ENCODE measurements at places on chromosomes 16 and 17.

GRCh38 chr16:81008505-81008789, 1.4 kb downstream of the CENPN start:
- no peak for DNase-seq

GRCh38 chr16:15919331-15919730, 30.1 kb upstream of the ABCC1 start:
- no peak for DNase-seq

- DNase-seq: no peak
These were observed 50.6 kb downstream of the HS3ST3B1 start for GRCh38 chr17:14351493-14351892.

- DNase-seq: peak; percentile 82
These were observed 32.8 kb downstream of the DNAH2 start for GRCh38 chr17:7750321-7750821.

- DNase-seq: no peak
These were observed 25.4 kb downstream of the RANBP10 start for GRCh38 chr16:67780847-67781564.

- no peak for DNase-seq
These were observed 2.3 kb upstream of the CCDC182 start for GRCh38 chr17:57747221-57748017.

DNA sequence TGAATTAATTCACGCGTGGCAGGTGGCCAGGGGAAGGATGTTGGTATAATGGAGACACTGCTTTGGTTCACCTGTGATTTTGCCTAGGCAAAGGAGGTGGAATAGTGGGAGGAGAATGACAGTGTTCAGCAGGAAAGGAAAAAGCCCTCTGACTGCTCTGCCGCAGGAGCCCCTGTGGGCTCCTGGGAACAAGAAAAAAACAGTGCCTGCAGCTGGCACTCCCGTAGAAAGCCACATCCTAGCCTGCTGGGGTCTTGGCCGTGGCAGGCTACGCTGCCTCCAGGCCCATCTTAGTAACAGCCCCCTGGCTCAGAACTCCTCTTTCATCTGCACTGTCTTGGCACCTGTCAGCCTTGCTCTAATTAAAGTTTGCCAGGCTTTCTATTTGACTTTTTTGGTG, 20.6 kb downstream of the ADORA2B start:
- no peak for DNase-seq

DNA sequence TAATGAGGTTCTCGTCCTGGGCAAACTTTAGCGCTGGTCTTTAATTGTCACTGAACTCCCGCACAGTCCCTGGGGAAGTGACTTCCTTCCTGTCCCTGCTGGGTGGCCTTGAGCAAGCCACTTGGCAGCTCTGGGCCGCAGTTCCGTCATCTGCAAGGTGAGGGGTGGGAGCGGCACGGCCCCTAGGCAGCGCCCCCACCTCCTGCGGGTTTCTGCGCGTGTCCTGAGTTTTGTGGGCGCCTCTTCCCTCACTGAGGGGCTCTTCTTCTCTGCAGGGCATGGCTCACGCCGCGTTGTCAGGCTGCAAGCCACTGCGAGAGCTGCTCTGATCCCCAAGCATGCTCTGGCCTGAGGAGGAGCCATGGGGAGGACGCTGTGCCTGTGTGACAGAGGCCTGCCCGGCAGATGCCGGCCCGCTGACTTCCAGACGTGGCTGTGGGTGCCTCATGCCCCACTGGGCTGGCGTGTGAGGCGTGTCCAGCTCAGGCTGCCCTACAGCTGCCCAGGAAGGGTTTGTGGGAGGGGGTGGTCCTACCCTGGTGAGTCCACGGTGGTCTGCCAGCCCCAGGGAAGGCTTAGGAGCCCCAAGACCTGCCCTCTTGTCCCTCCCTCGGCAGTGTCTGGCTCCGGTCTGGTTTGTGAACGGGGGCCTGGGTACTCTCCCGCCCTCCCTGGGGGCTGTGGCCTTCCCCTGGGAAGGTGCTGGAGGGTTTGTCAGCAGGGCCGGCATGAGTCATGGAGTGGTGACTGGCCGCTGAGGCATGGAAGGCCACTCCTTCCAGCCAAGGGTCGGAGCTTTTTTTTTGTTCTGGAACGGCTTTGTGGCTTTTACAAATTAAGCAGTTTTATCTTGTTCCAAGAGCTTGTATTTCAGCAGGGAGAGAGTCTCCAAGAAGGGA, 182.0 kb downstream of the SEC14L1 start:
- peak; percentile 87 for DNase-seq

DNA sequence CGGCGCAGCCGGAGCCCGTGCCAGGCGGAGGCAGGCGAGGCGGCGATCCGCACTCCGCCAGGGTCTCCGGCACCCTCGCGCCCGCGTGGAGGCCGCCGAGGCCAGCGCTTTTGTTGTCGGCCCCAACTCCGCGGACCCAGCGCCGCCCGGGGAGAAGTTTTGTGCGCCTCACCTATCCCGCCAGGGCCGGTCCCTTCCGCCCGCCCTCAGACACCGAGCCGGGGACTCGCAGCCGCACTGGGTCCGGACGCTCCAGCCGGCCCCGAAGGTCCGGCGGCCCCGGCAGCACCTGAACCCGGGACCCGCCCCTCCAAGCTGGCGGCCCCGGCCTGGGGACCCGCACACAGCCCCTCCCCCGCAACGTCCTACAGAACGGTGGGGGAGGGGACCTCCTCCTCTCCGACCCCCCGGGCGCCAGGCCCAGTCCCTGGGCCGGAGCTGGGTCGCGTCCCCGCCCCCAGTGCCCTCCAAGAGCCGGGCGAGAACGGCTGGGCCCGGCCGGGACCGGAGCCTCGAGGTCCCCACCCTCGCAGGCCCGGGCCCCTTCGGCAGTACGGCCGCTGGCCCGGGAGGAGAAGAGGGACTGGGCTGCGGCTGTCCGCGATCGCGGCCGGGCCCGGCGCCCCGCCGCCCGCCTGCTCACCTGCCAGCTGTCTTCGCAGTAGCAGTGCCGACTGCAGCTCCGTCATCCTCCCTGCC, 698 bp downstream of the UBE2G1 start:
- DNase-seq: no peak

GRCh38 chr17:51166987-51167931, 1.0 kb downstream of the NME2 start:
- DNase-seq: peak; percentile 50

- no peak for DNase-seq
These were observed 422.8 kb downstream of the RBFOX1 start for GRCh38 chr16:7755347-7755882.

DNA sequence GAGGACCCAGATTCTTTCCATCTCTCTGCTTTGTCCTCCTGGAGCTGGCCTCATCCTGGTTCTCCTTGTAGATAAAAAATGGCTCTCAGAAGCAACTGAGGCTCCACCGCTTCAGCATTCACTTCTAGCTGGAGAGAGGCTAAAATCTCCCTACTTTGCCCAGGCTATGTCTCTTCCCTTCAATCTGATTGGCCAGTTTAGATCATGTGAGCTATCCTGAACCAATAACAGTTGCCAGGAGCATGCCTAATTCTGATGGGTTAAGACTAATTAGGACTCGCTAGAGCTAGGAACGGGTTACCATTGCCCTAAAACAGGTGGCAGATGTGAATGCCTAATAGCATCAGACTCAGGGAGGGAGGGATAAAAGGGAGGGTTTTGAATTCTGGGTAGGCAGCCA, 89.6 kb downstream of the GPR139 start:
- no peak for DNase-seq

GRCh38 chr17:22171631-22172030, 479.3 kb downstream of the KCNJ18 start:
- no peak for DNase-seq

DNA sequence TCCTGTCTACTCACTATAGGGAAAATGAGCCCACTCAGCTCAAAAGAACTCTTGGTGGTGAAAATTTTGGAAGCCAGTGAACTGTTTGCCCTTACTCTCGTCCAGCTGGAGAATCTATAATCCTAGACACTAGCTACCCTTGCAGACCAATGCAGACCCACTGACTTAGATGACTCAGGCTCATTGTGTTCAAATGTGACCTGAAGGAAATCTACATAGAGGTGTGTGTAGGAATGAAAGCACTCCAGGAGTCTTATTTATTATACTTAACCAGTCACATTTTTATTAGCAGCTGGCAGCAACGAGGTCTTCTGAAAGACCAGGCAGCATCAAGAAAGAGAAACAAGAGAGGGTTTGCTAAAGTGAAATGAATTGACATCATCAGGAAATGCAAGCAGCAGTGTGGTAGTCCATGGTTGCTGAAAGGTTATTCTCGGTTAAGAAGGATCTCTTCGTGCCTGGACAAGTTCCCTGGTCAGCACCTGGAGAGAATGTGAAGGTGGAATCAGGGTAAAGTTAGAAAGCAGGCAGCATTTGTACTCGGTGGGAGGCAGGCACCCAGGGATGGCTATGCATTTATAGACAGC, 1.4 kb downstream of the KRTAP29-1 start:
- DNase-seq: no peak

DNA sequence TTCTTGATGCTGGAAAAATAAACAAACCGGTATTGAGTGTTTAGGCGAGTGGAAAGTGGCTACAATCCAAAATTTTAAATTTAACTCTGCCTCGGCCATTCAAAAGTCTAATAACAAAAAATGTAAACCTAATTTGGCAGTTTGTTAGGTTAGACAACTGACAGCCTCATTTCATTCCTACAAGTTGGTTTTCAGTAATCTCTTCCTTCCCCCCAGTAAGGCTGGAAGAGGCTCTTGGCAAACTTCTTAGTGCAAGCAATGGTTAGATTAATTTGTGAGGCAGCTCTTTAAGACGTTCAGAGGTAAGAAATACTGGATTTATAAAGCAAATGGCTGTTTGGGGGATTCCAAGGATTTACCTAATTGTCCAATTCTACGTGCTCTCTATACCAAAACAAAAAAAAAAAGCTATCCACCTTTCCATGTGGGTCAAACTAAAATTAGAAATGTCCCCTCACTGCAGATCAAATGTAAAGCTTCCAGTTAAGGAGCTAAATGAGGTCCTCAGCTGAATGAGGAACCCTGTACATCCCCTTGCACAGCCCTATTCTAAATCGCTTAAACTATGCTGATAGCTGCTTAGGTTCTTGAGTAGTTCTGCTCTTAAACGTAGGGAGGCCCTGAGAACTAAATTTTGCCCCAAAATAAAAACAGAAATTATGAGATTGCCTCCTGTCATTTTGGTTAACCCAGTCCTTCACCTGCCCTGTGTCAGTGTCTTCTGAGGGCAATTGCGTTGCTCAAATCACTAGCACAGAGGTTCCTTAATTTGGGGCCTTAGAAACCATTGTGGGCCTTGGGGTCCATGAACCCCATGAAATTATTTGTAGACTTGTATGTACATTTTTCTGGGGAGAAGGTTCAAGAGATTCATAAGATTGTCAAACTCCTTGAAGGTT, 2.9 kb downstream of the HEXIM1 start:
- DNase-seq: peak; percentile 48

DNA sequence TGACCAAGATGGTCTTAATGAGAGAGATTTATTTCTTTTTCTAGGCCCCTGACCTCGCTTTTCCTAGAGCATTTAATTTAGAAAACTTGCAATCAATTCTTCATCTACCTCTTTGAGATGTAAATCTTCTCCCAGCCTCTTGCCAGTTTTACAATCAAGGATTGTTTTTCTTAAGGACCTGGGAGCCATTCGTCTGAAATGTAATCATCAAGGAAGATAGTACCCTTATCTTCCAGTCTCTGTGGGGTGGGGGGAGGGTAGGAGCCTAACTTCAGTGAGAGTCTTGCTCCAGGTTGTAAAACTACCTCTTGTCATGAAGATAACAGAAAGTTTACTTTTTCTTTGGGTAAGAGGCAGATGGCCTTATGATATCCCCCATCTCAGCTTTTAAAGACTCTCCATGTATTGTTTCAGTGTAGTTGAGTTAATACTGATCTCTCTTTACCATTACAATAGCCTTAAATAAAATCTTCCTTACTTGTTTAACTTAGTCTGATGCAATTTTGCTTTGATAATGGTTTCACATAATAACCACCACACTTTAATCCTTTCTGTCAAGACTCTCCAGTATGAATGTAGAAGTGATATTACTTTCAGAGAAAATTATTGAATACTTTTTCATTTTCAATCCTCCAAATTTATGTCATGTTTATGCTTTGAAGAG, 110.2 kb upstream of the CPHXL start:
- no peak for DNase-seq

DNA sequence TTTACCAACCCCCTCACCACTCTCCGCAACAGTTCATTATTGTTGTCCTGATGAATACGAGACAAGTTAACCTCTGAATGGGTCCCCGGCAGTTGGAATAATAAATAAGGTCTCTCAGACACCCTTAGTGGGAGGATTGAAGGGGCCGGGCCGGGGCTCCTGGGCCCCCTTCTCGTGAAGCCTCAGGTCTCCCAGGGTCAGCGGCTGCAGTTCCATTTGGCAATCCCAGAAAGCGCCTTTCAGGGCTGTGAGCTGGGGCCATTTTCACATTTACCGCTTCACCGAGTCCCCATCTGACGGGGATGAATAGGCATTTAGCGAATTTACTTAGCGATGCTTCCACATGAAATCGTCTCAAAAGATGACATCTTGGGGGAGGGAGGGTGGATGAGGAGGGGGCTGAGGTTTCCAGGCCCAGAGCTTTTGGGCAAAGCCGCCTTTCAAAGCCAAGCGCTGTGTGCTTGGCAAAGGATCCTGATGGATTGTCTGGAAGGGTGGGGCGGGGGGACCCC, 309.8 kb downstream of the XYLT1 start:
- DNase-seq: no peak

DNA sequence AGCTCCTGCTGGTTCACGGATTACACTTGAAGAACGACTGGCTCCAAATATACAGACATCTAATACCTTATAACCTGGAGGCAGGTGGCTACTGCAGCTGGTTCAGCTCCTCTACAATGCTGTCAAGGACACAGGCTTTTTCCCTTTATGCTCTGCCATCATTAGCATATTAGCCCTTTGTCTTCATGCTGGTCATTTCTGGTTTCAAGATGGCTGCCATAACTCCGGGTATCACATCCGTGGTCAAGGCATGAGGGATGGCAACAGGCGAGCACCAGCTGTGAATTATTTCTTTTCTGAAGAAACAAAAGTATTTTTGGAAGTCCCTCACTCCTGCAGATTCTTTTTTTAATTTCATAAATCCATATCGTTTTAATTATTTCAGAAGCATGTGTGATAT, 124.3 kb upstream of the MED13 start:
- DNase-seq: no peak

DNA sequence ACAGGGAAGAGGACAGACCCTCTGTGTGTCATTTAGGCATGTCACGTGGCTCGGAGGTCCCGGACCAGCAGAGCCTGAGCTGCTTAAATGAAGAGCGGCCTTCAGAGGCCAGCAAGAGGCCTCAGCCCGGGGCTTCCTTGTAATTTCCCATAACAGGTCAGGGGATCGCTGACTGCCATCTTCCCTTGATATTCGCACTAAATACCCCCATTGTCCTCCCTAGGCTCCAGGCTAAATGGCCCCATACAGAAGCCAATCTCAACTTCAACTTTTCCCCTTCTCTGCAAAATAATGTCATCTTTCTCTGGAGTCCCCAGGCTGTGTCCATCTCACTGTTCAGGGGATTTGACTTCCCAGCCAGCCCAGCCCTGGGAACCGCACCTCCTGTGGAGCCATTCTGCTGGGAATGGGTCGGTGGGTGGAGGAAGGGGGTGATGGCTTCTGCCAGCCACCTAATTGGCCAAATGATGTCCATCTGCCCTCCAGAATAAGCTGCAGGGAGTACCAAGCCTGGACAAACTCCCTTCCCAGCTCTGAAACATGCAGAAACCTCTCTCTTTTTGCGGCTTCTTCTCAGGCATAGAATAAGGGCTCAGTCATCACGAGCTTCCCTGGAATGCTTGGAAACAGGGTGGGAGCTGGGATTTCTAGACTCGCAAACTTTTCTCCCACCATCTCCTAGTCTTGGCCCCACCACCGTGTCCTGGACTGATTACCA, 129.9 kb downstream of the SDK2 start:
- DNase-seq: no peak

Measured in SW 1271 (cell line).